ENCODE measurements at places on chromosomes 3 and 15.
A peak's percentile ranks its signal among the peaks of the same experiment; 100 is the strongest.

GRCh38 chr3:182325213-182325950, 467.9 kb upstream of the ATP11B start:
- no peak for DNase-seq

GRCh38 chr15:79307251-79307650, 3.7 kb upstream of the TMED3 start:
- no peak for DNase-seq

- no peak for DNase-seq
Measured at GRCh38 chr3:141321109-141321497, 47.2 kb upstream of the ZBTB38 start.

DNA sequence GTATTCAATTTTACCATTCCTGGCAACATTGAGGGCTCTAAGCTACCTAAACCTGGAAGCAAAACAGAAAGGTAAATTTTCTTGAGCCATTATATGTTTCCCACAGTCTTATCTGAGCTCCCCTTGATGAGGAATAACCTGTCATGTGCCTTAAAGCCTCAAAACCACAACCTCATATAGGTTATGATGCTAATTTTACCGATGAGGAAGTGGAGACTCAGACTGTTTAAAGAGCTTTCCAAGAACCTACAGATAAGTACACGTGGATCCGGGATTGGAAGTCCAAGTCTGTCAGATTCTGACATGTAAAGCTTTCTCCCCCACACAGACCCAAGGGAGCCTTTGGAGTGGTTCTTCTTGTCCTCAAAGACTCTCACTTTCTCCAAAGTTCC, 140.5 kb downstream of the SEMA6D start:
- DNase-seq: no peak

- peak; percentile 92 for DNase-seq
Measured at GRCh38 chr3:16504242-16504641, 9.3 kb downstream of the RFTN1 start.

DNA sequence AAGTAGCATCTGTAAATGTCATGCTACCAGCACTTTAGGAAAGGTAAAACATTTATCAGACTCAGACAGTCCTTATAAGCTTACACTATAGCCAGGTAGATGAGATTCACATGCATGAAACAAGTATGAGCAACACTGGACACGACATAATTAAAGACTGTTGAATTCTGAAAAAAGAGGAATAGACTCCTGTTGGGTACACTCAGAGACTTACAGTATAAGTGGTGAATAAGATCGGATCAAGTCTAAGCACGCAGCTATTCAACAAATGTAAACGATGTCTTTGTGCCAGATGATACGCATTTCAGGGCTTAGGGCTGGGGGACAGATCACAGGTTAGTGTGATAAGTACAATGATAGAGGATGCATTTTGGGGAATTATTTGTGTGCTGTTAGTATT, 43.2 kb upstream of the SPPL2A start:
- DNase-seq: no peak

DNA sequence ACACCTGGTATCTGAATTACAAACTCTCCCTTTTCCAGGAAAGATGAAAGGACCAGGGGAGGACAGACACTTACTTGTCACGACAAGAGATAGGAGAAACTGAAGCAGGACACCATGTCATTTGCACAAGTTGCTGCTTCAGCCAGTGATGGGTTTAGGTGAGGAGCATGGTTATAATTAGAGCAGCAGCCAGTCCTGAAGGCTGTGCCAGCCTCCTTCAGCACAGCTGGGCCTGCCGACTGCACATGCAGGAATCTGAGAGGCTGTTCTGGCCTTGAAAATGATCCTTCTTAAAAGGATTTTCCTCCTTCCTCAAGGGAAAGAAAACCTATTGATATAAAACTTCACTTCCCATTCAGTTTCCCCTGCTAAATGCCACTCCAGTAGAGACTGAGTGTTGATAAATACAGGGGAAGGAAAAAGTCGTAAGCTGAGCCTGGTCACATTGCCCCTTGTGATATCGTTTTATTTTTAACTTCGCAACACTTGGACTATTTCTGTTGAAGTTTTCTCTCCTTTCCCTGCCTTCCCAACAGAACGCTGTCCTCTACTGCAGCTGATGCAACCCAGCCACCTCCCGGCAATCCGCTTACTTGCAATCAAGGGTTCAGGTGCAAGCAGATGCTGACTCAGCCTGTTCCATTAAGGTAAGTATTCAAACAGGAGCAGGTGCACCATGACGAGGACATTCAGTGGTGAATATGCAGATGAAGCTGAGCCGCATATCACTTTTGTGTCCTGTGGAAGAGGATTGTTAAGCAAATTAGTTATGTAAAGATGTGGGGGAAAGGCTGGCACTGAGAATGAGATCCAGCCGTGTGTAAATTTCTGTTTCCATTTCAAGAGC, at the start of gene FBXO40:
TSS of gene FBXO40 (plus strand) at position 524 of the 847 bp plus-strand sequence. CDS start 27,197 bp downstream, outside the sequence.
- DNase-seq: no peak

- no peak for DNase-seq
Measured at GRCh38 chr15:31294067-31294466, 32.6 kb upstream of the KLF13 start.

GRCh38 chr3:97264180-97264579, 449.8 kb downstream of the EPHA6 start:
- no peak for DNase-seq
